Cerebellar cortex (tissue), 1 donor: ENCODE measurements at places on chromosomes 2 and 18.

- no peak for DNase-seq
Observed at GRCh38 chr2:162282765-162283425, 35.6 kb downstream of the IFIH1 start.

- DNase-seq: no peak
Observed at GRCh38 chr2:196887431-196887830, 39.1 kb downstream of the PGAP1 start.

DNA sequence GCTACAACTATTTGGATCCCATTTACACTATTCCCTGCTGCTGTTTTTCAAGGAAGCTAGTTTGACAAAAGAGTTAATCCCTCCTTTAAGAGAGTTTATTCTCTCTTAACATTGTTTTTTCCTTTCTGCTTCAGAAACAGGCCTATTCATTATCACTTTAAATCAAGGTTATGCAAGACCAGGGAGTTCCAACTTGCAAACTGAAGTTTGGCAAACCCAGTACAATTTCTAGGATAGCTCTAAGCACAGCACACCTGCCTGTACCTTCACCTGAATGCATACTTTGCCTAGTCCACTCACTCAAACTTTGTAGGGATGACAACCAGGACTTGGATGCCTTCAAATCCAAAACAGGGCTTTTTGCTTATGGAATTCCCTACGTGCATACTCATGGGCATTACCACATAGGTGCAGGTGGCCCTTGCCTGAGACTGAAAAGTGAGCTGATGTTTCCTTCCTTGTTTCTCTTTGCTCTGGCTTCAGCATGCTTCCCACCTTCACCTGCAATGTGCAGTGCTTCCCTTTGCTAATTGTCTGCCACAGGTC is 193.8 kb upstream of the MMADHC start:
- DNase-seq: no peak

GRCh38 chr2:95323347-95324155 is 26.4 kb downstream of the KCNIP3 start:
- peak; percentile 24 for DNase-seq

- DNase-seq: peak; percentile 15
Observed at GRCh38 chr2:28621172-28622100, 125.6 kb downstream of the PLB1 start.

- DNase-seq: no peak
Observed at GRCh38 chr2:158500333-158500732, 43.6 kb downstream of the PKP4 start.

GRCh38 chr2:186827862-186828492 is 21.0 kb downstream of the ZSWIM2 start:
- no peak for DNase-seq
